ENCODE measurements at places on chromosomes 4 and X.

- DNase-seq, result peak; percentile 60
These were observed 261.8 kb downstream of the MID1IP1 start for GRCh38 chrX:39063037-39063436.

DNA sequence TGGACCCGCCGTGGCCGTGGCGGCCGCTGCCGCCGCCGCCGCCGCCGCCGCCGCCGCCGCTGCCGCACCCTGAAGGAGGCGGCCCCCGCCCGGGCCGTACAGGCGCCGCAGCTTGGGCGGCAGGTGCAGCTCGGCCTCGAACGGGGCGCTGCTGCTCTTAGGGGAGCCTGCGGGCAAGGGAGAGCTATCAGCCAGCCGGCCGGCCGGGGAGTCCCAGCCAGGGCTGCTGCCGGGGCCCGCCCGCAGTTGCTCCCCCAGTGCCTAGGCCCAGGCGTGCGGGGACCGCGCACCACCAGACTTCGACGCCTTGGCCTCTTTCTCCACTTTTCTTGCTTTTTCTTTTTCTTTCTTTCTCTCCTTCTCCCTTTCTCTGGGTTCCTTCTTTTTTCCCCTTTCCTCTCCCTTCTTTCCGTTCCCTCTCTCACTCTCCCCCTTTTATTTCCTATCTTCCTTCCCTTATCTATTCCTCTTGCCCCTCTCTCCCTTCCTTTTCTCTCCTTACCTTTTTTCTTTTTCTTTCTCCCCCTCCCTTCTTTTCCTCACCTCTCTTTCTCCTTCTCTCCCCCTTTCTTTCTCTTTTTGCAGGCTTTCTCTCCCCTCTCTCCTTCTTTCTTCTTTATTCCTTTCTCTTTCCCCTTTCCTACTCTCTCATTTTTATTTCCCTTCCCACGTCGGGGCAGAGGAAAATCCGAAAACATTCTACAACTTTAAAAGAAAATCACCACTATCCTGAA, 2.0 kb downstream of the ARX start:
- DNase-seq, result no peak

- no peak for DNase-seq
These were observed 132.5 kb downstream of the PLS3 start for GRCh38 chrX:115693476-115693875.

DNA sequence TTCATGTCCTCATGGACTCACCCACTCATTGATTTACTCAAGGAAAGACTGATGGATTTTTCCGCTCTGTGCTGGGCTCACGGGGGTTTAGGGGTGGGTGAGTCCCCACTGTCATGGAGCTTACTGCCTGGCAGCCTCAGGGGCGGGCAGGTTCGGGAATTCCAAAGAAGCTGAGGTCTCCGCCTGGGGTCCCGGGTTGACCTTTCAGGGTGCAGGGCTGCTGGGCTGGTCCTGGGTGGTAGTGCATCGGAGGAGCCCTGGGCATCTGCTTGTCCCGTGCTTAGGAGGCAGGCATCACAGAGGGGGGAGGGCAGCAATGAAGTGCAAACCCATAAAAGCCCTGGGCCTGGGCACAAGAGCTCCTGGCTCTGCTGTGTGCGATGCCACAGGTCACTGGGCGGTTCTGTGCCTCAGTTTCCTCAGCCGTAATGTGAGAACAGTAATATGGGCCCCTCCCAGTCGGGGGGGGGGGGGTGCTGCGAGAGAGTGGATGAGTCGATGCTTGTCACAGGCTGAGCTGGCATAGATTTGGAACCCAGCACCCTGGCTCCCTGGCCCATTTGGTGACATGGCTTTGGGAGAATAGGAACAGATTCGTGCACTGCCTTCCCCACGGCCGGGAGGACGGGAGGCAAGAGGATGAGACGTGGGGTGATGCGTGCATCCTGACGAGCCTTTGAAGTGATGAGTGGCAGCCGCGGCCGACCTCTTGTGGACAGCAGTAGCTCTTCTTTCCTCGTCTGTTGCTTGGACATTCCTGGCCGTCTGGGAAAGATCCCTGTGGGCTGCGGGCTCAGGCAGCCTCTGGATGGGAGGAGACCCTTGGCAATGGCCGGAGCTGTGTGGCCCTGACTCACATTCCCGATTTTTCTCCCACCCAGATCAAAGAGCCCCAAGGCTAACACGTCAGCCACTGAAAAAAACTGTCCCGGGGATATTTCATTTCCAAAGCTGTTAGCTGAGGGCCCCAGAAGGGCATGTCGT, 42.0 kb downstream of the PSAPL1 start:
- no peak for DNase-seq

- peak; percentile 46 for DNase-seq
These were observed 155.8 kb downstream of the RPA4 start for GRCh38 chrX:97039363-97040029.

- DNase-seq, result no peak
These were observed 20.2 kb downstream of the ITGB1BP2 start for GRCh38 chrX:71321731-71322130.

DNA sequence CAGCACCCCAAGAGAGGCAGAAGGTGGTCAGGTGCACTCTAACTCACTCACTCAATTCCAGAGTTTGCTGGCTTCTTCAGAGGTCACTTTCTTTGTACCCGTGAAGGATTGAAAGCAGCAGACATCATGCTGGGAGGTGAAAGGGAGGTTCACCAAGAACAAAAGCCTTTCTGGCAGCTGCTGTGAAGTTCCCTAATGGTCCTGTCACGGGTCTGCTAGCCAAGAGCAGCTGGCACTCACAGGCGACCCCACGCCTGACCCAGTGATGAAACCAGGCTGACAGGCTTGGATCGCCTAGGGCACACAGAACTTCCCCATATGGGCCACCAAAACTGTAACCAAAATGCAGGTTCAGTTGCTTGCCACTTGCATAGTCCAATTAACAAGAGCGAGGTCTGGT, 11.8 kb downstream of the NUDT11 start:
- DNase-seq, result no peak

GRCh38 chr4:3859571-3859970, 93.4 kb downstream of the ADRA2C start:
- DNase-seq, result no peak

- no peak for DNase-seq
These were observed 244.2 kb downstream of the ANKRD50 start for GRCh38 chr4:124468360-124468759.

- DNase-seq, result peak; percentile 27
These were observed at the start of gene DDIT4L for GRCh38 chr4:100189820-100190642. DDIT4L (minus strand) TSS chr4:100190468; CDS start chr4:100189983, 485 bp downstream.

- DNase-seq, result no peak
These were observed 19.1 kb upstream of the TEX13B start for GRCh38 chrX:108001218-108001814.

DNA sequence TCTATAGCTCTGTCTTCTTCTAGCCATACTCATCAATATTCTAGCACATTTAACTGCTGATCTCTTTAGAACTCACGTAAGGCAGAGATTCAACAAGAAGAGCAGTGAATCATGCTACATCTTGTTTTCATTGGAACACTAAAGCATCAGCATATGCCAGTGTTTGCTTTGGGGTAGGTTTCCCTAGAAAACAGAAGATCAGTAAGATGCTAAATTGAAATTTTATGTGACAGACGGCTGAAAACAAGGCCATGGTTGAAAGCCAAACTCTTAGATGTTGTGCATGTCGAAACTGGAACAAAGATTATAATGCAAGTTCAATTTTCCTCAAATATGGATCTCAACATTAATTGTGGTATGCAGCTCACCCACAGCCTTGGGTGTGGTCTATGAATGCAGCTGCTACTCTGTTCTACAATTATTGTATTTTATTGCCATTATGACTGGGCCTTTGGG, 107.6 kb downstream of the PDLIM5 start:
- DNase-seq, result no peak

GRCh38 chr4:81905971-81906370, 434.3 kb upstream of the RASGEF1B start:
- DNase-seq, result no peak

DNA sequence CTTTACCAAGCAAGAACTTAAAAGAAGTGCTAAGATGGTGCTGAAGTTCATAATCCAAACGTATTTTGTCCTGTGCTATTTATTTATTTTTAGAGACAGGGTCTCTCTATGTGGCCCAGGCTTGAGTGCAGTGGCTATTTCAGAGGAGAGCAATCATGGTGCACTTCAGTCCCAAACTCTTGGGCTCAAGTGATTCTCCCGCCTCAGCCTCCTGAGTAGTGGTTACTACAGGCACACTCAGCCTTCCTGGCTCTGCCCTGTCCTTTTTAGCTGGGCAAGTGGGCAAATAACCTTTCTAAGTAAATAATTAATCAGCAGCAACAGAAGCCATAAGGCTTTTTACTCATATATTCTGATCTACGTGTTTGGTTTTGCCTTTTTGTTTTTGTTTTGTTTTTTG, 2.6 kb downstream of the NSD2 start:
- DNase-seq, result no peak

DNA sequence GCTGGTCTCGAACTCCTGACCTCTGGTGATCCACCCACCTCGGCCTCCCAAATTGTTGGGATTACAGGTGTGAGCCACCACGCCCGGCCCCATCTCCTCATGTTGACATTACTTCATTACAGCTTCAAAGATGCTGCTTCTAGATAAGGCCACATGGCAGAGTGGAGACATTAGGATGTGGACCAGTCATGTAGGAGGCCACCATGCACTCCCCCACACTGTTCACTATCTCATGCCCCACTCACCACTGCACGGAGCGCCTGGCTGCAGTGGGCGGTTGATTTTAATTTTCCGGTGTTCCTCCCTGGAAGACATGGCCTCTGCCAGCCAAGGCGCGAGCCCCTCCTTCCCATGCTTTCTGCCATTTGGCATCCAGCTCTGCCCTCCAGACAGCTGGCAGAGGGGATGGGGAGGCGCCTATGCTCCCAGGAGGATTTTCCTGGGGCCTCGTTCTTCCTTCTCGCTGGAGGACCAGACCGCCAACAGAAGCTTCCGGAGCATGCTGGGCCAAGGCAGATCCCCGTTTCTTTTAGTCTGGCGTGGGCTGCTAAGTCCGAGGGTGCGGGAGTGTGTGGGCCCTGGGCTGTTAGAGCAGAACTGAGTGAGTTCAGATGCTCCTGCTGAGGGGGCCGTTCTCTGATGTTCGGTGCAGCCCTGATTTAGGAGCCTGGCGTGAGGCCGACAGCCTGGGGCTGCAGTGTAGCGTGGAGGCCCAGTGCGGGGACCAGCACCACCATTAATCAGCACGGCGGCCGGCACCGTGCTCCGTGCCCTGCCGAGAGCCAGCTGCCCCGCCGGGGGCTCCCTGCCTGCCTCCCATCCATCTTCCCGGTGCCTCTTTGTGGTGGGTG, 93.1 kb downstream of the SORCS2 start:
- no peak for DNase-seq

GRCh38 chr4:124325690-124326089, 386.8 kb downstream of the ANKRD50 start:
- no peak for DNase-seq

GRCh38 chrX:8743126-8743732, 11.3 kb upstream of the ANOS1 start:
- DNase-seq, result peak; percentile 65

GRCh38 chrX:135557344-135557743, 36.9 kb downstream of the INTS6L start:
- DNase-seq, result no peak

- no peak for DNase-seq
These were observed 77.1 kb upstream of the PABPC4L start for GRCh38 chr4:134278675-134279074.

DNA sequence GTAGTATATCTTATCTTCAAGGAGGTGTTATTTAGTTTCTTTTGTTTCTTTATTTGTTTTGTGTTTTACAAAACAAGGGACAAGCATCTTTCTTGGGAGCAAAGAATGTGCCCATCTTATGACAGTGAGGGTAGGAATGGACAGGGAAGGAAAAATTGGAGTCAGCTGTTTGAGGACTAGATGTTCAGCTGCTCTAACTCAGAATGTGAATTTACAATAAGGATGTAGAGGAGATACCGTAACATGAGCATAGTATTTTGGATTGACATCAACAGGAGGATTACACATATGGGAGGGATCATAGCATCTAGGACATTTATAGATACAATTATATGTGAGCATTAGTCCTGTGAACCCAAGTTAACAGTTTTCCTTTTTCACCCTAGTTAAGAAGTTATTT, 89.0 kb upstream of the GK2 start:
- no peak for DNase-seq

DNA sequence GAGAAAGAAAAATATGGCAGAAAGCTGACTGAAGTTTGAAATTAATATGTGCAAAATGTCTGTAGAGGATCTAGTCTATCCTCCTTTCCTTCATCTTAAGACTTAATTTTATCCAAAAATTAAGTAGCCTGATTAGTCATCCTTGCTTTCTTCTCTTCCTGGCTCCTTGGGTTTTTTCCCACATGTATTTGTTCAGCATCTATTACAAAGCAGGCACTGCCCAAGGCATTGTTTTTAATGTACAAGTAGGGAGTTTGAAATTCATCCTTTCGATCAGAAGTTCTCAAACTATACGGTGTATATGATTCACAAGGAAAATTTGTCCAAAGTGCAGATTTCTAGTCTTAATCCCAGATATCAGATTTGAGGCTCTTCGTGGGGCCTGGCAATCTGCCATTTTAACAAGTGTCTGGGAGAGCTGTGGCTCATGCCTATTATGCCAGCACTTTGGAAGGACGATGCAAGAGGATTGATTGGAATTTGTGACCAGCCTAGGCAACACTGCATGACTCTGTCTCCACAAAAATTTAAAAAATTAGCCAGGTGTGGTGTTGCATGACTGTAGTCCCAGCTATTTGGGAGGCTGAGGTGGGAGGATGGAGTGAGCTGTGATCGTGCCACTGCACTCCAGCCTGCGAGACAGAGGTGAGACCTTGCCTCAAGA, 19.4 kb upstream of the YTHDC1 start:
- no peak for DNase-seq

- DNase-seq, result no peak
These were observed 11.0 kb upstream of the CXCL2 start for GRCh38 chr4:74109870-74110605.

- no peak for DNase-seq
These were observed 196.0 kb downstream of the NWD2 start for GRCh38 chr4:37440501-37440900.

- no peak for DNase-seq
These were observed 147.8 kb upstream of the ZIC3 start for GRCh38 chrX:137418086-137418485.

DNA sequence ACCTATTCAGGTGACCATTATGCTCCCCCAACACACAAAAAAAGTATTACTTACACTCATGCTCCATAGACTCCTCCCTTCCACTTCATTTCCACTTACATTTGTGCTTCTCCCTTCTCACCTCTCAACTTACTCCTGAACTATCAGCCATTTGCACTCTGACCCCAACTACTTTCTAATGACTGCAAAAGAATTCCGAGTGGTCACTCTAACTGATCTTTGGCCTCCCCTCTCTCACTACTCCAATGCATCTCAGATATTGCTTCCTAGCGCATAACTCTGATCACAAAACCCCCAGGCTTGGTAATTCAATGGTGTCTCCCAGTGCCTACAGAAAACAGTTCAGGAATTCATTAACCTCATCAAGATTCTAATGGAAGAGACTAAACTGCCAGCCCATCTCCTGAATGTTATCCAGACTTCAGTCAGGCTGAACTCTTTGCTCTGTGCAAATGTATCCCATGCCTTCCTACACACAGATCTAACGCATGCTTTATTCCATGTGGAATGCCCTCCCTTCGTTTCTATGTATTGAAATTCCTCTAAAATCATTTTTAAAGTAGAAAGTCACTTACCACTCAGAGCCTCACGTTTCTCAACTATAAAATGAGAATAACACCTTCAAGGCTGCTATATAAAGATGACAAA, 61.1 kb downstream of the FRYL start:
- DNase-seq, result no peak
